Activated T-cell treated with anti-CD3 and anti-CD28 coated beads for 48 hours (primary cell): ENCODE measurements at places on chromosomes 4 and X.

- no peak for DNase-seq
These were observed 119.4 kb downstream of the LUZP4 start for GRCh38 chrX:115408771-115409400.

GRCh38 chr4:58313444-58313843 lies 1203.3 kb upstream of the IGFBP7 start:
- no peak for DNase-seq

GRCh38 chr4:5456296-5456845 lies 252.0 kb downstream of the EVC2 start:
- DNase-seq: no peak

GRCh38 chrX:53050841-53051240 lies 2.3 kb downstream of the GPR173 start:
- DNase-seq: no peak

DNA sequence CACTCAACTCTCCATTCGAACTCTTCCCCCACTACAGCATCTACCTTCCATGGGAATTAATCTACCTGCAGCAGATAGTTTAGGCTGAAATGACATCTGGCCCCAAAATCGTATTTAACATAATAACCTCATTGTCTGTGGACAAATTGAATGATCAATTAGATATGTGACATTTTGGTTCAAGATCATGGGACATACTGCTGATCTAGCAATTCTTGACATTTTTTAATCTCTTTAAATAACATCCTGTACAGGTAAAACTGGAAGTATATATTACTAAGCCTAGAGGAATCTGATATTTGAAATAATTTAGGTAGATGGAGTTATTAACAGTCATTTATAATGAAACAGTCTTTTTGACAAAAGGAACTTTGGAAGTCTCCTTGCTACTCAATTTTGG lies 702.5 kb downstream of the NLGN4X start:
- DNase-seq: no peak

DNA sequence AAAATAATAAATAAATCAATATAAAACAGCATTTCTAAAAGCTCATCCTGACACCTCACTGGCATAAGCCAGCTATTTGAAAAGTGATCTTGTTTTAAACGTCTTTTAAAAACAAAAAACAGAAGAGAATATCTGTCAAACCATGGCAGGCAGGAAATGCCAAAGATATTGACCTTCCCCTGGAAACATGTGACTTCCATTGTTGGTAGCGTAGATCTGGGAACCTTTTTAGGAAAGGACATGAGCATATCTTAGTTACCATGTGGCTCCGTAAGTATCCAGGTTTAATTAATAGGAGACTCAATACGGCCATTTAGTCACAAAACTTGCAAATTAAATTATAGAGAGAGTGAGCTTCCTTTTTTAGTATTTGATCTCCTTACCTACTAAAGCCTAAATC lies 83.0 kb upstream of the KLHL4 start:
- no peak for DNase-seq

DNA sequence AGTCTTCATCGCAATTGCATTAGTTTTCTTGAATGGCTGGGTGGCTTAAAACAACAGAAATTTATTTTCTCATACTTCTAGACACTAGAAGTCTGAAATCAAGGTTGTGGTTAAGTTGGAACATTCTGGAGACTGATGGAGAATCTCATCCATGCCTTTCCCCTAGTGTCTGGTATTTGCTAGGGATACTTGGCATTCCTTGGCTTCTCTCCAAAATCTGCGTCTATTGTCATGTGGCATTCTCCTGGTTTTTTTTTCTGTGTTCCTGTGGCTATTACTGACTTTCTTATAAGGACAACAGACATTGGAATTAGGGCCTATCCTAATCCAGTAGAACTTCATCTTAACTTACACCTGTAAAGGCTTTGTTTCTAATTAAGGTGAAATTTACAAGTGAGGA lies 272.8 kb upstream of the EPHA5 start:
- no peak for DNase-seq

- no peak for DNase-seq
These were observed 33.3 kb downstream of the BBS12 start for GRCh38 chr4:122765692-122766352.

- no peak for DNase-seq
These were observed 24.1 kb upstream of the PBDC1 start for GRCh38 chrX:76148753-76149152.
